ENCODE measurements at places on chromosomes 1 and 21.
A peak's percentile ranks its signal among the peaks of the same experiment; 100 is the strongest.

DNA sequence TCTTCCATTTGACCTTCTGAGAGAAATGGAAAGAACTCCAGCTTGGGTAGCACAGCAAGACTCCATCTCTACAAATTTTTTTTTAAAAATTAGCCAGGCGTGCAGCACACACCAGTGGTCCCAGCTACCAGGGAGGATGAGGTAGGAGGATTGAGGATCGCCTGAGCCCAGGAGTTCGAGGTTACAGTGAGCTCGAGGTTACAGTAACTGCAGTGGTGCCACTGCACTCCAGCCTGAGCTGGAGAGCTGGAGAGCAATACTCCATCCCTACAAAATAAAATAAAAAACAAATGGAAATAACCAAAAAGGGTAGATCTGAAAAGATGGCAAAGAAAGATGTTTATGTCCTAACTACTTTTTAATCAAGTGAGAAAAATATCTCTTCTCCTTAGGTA lies 14.5 kb downstream of the POGZ start:
- DNase-seq: no peak

DNA sequence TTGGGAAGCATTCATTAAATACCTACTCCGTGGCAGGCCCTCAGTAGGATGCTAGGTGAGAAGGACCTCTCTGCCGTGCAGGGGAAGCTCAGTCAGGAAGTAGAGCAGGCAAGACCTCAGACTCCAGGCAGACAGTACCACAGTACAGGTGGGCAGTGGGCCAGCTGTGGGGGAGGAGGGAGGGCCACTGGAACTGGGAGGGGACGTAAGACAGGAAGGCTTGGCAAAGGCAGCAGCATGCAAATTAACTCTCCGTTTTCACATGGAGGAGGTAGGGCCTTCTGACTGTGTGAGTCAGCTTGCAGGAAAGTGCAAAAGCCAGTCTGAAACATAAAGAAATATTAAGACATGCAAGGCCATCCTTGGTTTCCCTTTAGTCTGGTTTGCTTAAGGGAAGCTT lies 157.7 kb downstream of the TRIM33 start:
- no peak for DNase-seq

- DNase-seq: no peak
These were observed 982 bp downstream of the SCCPDH start for GRCh38 chr1:246725191-246725590.

DNA sequence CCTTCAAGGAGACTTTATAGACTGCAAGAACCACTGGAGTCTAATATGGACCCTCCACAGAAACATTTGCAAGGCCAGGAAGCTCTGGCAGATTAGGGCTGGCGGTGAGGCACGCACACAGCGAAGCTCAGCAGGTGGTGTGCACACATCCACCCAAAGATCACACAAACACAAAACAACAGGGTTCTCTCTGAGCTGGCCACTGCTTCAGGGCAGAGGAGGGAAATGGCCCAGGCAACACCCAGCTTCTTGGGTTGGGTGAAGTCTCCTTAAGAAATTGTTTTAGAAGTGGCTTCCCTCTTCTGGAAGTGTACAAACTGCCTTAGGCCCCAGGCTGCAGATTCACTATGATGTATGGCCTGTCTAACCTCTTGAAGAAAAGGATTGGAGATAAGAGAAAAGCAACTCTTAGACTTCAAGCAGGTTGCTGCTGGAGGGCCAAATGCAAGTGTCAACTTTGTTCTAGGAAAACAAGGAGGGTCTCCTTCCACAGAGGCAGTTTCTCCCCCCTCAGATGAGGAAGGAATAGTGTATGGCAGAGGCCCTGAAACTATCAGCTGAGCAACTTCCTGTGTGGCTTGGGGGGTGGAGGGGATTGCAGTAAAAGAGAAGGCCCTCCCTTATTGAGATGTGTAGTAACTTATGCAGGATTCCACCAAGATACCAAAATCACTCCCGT lies 2.0 kb downstream of the RCSD1 start:
- DNase-seq: peak; percentile 18

DNA sequence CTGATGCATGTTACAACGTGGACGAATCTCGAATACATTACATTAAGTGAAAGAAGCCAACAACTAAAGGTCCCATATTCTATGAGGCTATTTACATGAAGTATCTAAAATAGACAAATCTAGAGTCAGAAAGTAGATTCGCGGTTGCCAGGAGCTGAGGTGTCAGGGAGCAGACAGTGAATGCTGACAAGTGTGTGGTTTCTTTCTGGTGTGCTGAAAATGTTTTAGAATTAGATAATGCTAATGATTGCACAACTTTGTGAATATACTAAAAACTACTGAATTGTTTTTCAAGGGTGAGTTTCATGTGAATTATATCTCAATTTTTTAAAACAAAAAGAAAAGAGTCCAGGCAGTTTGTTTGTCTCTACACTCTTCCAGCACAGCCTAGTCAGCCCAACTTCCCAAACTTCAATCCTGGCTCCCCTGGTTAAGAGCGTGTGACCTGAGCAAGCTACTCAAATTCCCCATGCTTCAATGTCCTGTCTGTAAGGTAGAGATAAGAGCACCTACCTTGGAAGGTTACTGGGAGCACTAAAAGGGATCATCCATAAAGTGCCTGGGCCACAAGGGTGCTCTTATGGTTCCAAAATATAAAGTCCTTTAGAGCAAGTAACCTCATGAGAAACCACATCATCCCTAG lies 20.9 kb downstream of the HLCS start:
- DNase-seq: no peak

DNA sequence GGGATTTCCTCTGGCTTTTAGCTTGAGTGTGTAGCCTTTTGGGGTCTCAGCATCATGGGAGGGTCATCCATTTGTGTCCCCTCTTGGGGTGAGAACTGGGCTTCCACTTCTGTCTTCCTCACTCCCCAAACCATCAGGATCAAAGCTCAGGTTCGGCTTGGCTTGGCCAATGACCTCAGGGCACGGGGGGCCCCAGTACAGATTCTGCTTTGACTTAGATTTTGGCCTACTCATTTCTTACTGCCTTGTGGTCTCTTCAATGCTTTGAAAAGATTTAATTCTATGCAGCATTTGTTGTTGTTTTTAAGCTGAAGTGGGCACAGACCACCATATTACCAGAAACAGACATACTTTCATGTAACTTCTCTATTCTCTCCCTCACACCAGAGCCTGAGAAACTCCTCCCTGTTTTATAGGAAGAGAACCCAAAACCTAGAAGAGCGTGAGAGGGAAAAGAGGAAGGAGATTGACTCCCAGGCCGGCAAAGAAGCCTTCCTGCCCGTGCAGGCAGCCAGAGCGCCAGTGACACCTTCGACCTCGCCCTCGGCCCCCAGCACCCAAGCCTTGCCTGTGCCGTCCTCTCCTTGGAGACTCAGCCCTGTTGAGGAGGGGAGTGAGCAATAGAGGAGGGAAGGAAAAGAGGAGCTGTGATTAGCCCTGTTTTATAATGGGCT lies 1.9 kb upstream of the S100A3 start:
- no peak for DNase-seq

DNA sequence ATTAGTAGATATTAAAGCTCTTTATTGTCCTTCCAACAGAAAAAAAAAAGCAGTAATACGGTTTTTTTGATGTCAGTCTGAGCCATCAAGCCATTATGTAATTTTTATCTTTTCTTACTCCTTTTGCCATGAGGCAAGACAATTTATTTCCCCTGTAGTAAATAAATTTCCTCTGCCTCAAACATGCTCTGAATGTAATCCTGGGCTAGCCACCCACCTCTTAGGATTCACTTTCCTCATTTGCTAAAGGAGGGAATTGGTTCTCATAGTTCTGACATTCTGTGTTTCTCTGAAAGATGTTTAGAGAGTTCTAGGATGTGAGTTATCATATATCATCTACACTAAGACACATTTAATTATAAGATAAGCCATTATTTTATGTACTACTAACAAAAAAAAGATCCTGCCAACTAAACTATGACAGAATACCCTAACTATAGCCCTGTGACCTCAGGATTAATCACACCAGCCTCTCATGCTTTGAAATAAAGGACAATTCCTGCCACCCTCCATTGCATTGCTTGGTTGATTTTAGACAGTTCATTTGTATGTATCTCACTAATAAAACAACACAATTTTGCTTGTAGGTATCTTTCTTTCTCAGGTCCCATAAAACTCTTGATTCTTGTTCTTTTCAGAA lies 34.0 kb upstream of the RAP1A start:
- no peak for DNase-seq

- DNase-seq: no peak
These were observed 171.1 kb upstream of the FGGY start for GRCh38 chr1:59125676-59126320.

DNA sequence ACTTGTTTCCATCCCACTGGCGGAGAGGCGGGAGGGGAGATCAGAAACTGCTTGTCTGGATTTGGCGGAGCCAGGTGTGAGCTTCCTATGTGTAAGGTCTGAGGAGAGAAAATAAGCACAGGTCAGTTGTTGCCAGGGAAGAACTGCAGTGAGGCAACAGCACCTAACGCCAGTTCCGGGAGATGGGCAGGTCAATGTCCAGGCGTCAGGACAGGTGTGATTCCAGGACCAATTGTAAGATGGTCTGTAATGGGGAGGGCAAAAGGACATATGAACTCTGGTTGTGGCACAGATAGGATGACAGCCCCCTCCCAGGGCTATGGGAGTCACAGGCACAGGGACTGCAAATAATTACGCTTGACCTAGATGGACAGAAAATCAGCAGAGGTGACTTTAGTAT lies 9.6 kb upstream of the KCNE1 start:
- DNase-seq: no peak

GRCh38 chr1:160608941-160609340 lies 29.6 kb upstream of the CD84 start:
- DNase-seq: no peak

GRCh38 chr1:156767879-156768604 lies 707 bp downstream of the PRCC start:
- DNase-seq: no peak

GRCh38 chr1:107480548-107481415 lies 339.9 kb downstream of the NTNG1 start:
- no peak for DNase-seq

GRCh38 chr1:47978486-47978885 lies 18.7 kb downstream of the TRABD2B start:
- DNase-seq: no peak

- DNase-seq: no peak
These were observed 3.8 kb upstream of the SLC30A2 start for GRCh38 chr1:26049531-26050247.

- no peak for DNase-seq
These were observed 67.3 kb downstream of the SLC9A1 start for GRCh38 chr1:27087371-27088220.

DNA sequence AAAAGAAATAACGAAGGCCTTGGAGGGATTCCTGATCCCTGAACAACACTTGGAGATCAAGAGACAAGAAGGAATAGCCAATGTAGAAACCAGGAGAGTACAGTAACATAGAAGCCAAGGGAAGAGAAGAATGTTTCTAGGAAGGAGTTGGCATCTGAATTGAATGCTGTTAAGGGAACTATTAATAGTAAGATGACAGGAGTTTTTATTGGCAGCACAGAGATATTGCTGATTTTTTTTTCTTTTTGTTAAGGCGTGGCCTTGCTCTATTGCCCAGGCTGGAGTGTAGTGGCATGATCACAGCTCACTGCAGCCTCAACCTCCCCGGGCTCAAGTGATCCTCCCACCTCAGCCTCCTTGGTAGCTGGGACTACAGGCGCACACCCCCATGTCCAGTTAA lies 9.6 kb upstream of the SFT2D2 start:
- no peak for DNase-seq

GRCh38 chr1:101605878-101606277 lies 369.1 kb downstream of the S1PR1 start:
- DNase-seq: no peak

GRCh38 chr1:109253803-109254620 lies 4.7 kb downstream of the CELSR2 start:
- no peak for DNase-seq

DNA sequence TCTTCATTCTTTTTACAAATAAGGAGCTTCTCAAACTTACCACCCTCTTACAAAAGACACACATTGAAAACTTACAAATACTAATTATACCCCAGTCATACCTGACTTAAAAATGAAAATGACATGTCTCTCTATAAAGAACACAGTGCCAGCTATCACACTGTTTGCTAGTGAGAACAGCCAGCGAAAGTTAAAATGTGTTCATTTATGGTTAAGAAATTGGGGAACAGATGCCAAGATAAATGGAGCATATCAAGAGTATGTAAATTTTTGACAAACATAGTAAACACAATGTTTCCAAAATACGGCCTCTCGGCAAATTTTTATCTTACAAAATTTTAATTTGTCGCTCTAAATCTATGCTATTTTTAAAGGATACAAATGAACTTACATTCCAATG lies 1422.9 kb downstream of the KCNT2 start:
- DNase-seq: no peak

DNA sequence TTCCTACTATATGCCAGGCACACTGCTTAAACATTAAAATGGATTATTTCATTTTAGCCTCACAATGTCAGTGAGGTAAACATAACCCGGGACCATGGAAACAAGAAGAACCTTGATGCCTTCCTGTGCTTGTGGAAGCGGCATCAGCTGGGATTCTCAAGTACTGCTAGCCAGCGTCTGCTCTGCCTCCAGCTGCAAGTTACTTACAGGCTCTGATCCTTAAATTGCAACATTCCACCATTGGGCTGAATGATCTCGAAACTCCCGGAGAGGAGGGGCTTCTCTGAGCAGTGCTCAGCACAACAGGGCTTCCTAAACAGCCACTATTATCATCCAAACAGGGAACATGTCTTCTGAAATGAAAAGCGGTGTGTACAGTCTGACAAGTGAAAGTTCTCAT lies 6.7 kb upstream of the MAN1C1 start:
- no peak for DNase-seq

- no peak for DNase-seq
These were observed 47.0 kb upstream of the BCAR3 start for GRCh38 chr1:93728480-93729131.
